ENCODE measurements at places on chromosomes 5 and 9. TPM values are rescaled to one million over a fixed set of nuclear protein-coding genes. Genes with fewer than 3 reads are reported as not detected.

GRCh38 chr9:95788021-95788420 lies 87.5 kb upstream of the ERCC6L2 start:
- no peaks in the 10 kb centered on the region for H3K36me3 ChIP-seq
- H3K27me3 ChIP-seq = no peaks in the 10 kb centered on the region
- H3K27ac ChIP-seq = no peak overlapping the region
- no peak for DNase-seq
- H3K4me1 ChIP-seq = no peaks in the 10 kb centered on the region
- H3K4me3 ChIP-seq = no peak overlapping the region

DNA sequence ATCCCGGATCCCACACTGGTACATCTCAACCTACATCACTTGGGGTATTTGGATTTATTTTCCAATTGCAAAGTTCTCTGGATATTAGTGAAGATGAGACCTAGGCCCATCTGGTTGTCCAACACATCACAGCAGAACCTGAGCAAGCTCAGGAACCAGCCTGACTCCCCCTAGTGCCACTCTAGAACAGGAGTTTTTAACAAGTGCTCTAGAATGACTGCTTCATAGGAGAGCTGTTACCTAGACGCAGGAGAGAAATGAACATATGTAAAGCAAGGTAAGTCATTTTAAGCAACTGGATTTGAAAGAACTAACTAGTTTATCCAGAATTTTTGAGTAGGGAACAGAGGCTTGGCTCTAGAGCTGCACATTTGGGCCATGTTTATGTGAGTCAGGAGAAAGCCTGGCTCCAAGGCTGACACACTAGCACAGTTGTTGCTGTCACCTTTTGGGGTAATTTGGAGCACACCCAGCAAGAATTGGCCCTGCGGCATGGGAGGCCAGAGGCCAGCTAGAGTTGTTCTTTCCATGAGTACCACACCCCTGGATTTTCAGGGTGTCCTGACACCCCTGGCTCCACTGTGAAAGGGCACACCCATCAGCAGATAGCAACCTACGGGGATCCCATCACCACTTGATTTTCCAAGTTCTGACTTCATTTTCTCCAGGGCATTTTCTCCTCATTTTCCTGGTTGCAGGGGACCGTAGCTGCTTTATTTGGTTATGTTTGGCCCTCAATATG lies 110.9 kb upstream of the LPAR1 start:
- H3K4me3 ChIP-seq = no peak overlapping the region
- H3K27me3 ChIP-seq = no peaks in the 10 kb centered on the region
- DNase-seq = no peak
- H3K36me3 ChIP-seq = no peaks in the 10 kb centered on the region
- H3K4me1 ChIP-seq = no peaks in the 10 kb centered on the region

Gene F2RL2
- 0.18 TPM for total RNA-seq

- no peaks in the 10 kb centered on the region for H3K36me3 ChIP-seq
- H3K27ac ChIP-seq = peak overlapping the region; percentile 22
- no peak for DNase-seq
- H3K27me3 ChIP-seq = no peaks in the 10 kb centered on the region
Observed at GRCh38 chr5:82351754-82352145, 73.6 kb upstream of the RPS23 start.

Gene PCDHB9
- 0.30 TPM for total RNA-seq

DNA sequence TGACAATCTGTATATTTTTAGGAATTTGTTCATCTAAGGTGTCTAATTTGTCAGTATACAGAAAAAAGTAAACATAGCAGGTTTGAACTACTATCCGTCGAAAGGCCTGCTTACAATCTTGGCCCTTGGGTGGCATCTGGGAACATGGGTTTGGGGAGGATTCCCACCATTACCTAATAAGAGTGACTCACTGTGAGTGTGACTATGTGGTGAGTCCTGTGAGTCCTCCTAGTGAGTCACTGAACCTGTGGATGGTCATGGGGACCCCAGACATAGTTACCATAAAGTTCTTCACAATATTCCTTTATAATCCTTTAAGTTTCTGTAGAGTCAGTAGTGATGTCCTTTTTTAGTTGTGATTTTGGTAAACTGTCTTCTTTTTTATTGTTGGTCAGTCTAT lies 37.0 kb downstream of the RNF130 start:
- H3K27ac ChIP-seq = no peak overlapping the region
- no peaks in the 10 kb centered on the region for H3K4me1 ChIP-seq
- no peaks in the 10 kb centered on the region for H3K36me3 ChIP-seq
- no peak overlapping the region for H3K4me3 ChIP-seq

- no peak overlapping the region for H3K27ac ChIP-seq
- H3K27me3 ChIP-seq = no peaks in the 10 kb centered on the region
- no peaks in the 10 kb centered on the region for H3K36me3 ChIP-seq
- no peaks in the 10 kb centered on the region for H3K4me1 ChIP-seq
- no peak for DNase-seq
Observed at GRCh38 chr9:111731928-111732327, 62.8 kb downstream of the SHOC1 start.

All from esophagus squamous epithelium (tissue), 5 donors.